T-helper 2 cell (primary cell): ENCODE measurements at places on chromosomes 1 and 21.

GRCh38 chr21:43015906-43016540 is 41.7 kb downstream of the PKNOX1 start:
- no peak for DNase-seq

DNA sequence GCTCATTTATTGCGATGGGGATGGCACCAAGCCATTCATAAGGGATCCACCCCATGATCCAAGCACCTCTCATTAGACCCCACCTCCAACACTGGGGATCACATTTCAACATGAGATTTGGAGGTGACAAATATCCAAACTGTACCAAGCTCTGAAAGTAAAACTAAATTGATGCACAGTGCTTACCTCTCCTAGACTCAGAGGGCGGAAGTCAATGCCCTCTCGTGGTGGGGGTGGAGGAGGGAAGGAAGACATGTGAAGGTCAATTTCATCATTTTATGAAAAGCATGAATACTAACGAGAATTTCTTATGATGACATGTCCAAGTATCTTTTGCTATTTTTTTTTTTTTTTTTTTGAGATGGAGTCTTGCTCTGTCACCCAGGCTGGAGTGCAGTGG is 120.0 kb downstream of the PGBD5 start:
- DNase-seq = no peak

GRCh38 chr1:71693581-71693980 is 588.8 kb downstream of the NEGR1 start:
- DNase-seq = no peak

GRCh38 chr1:7458946-7459345 is 312.1 kb upstream of the VAMP3 start:
- DNase-seq = no peak

GRCh38 chr1:20739225-20739624 is 6.7 kb upstream of the SH2D5 start:
- DNase-seq = no peak

DNA sequence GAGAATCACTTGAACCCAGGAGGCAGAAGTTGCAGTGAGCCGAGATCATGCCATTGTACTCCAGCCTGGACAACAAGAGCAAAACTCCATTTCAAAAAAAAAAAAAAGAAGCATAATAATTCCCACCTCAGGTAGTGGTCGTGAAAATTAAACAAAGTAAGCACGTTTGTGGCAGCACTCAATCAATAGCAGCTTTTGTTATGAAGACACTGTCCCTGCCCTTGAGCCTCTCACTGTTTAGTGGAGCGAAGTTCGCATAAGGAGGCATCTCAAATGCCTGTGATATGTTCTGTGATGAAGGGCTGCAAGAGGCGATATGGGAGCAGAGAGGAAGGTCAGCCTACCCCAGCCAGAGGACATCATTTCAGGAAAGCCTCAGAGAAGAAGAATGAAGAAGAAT is 43.8 kb upstream of the RASAL2 start:
- DNase-seq = no peak

DNA sequence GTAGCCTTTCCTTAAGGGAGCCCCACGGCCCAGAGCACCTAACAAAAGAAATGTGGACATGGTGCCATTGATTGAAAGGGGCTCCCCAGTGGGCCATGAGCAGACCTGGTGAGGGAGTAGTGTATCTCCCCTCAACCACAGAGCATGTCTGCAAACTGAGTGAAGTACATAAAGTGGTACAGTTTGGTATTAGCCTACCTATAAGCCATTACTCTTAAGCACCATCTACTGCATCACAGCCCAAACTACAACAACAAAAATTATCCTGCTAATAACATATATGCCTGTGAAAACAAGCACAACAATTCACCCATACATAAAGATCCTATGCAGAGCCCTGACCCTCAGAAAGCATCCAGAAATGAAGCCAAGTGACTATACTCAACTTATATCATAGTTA is 407.8 kb downstream of the PTPRC start:
- no peak for DNase-seq

GRCh38 chr1:58784758-58785441 is 1.1 kb upstream of the JUN start:
- DNase-seq = peak; percentile 66

DNA sequence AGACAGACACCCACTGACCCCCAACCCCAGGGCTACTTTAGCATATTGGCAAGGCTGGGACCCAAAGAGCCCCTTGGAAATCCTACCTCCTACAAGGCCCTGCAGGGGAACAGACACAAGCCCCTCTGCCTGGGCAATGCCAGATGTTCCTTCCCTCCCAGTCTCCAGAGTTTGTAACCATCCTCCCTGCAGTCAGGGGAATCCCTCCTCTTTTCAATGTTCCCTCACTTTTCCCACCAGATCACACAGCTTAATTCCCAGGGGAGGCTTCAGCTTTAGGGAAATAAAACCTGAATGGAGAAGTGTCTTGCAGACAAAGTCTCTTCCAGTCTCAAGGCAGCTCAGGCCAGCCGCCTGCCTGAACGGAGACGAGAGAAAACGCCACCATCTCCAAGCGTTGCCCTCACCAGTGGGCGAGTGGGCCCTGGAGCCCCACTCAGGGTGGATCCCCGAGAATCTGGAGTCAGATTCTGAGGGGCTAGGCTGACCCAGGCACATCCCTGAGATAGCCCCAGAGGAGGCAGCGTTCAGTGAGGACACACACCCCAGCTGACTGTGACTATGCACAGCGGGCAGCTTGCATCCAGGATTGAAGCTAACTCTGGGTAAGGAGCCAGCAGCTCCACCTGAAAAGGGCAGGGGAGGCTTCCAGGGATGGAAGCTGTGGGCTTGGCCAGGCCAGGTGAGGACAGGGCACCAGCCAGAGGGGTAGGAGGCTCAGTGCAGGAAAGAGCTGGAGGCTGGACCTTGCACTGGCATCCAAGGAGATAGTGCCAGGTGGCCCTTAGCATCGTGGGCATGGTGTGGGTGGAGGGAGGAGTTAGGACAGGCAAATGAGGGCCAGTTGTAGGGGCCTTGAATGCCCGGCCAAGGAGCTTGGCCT is 44.0 kb upstream of the ZC3H12A start:
- no peak for DNase-seq

DNA sequence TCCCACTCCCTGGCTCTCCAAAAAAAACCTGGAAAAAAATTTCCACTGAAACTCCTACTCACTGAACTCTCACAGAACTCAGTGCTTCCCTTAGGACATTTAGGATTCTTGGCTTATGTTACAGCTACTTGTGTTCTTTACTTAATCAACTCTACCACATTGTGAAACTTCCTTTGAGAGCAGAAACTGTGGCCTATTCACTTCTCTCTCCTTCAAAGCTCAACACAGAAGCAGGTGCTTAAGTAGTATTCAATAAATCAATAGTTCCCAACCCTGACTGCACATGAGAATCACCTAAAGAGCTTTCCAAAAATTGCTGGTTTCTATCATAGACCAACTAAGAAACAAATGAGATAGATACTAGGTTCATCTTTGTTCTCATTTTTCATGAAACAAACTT is 67.9 kb upstream of the DMRTA2 start:
- no peak for DNase-seq

DNA sequence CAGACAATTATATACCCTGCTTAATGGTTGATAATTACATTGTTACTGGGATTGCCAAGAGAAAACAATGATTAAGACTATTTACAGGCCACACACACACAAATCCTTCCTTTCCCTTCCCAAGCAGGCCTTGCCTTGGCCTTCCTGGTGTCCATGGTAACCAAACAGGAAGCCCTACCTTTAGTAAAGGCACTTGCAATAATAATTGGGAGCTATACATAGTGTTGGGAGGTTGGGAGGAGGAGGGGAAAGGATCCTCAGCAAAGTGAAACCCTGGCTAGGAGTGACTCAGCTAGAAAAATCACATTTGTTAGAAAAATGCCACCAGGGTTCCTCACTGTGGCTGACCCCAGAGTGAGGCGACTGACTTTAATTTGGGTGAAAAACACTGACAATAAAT is 122.3 kb upstream of the ADAR start:
- DNase-seq = no peak

GRCh38 chr1:106049595-106049994 is 1006.9 kb upstream of the PRMT6 start:
- no peak for DNase-seq
